ENCODE measurements at places on chromosomes 4 and X.

GRCh38 chrX:42720209-42720608, 57.8 kb downstream of the PPP1R2C start:
- DNase-seq = no peak

DNA sequence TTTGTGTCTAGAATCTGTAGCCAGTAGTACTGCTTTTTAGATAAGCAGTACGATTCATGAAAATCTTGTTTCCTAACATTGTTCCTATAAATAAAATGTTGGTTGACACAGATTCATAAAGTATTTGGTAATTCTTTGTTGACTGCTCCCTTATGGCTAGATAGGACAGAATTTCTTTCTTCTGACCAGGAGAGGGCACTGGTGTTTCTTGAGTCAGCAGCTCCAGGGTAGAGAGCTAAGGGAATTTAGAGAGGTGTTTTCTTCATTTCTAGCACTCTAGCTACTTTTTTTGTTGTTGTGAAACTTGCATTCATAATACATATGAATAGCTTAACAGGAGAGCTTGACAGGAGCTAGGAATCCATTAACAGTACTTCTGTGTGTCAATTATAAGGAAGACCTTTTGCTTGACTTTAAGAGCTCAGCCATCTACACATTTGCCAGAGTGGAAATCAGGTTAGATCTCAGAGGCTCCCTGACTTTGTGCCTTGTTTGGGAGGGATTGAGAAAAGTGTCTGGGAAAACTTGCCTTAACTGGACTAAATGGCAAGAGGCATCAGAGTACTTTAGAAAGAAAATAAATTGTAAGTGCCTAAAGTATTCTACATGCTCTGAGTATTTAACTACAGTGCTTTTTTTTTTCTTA, 756.1 kb downstream of the SH3BGRL start:
- peak; percentile 5 for DNase-seq

DNA sequence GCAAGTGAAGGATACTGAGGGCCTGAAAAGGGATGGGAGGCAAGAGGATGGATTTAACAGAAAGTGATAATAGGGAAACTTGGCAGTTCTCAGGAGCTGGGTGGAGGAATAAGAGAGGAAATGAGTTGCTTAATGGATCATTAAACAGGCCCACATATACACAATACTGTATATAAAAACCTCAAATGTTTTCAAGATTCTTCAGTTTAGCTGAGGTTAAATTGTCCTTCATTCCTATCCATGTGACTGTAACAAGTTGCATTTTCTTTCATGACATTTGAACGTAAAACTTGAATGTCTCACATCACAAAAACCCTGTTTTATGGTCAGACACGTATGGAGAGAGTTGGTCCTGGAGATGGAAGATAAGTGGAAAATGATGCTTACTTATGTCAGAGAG, 76.5 kb upstream of the PLAC8 start:
- no peak for DNase-seq

DNA sequence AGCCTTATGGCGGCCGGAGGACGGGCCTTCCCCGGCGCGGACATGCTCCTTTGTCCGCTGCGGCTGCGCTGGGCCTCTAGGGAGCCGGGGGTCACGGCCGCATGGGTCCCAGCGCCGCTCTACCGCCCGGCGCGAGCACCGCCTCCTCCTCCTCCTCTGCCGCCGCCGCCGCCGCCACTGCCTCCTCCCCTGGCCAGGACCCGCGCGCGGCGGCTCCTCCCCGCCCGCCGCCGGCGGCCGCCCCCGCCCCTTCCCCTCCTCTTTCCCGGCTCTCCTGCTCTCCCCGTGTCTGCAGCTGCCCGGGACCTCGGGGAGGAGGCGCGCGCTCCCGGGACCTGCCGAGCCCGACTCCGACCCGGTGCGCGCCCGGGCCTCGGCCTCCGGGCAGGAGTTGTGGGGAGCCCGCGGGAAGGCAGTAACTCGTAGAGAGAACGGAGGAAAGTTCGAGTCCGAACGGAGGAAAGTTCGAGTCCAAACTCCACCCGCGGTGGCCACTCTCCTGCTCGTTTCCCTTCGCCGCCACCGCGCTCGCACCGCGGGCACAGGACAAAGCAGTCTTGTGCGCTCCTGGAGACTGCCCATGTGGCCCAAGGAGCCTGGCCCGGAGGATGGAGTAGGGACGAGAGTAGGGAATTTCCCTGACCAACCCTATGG, at the start of gene ADGRA3:
ADGRA3 (minus strand) TSS at position 179 of the 654 bp plus-strand sequence. CDS start 282 bp downstream, outside the sequence.
- DNase-seq = peak; percentile 80

GRCh38 chr4:163237856-163238255, 71.2 kb upstream of the NAF1 start:
- DNase-seq = no peak

DNA sequence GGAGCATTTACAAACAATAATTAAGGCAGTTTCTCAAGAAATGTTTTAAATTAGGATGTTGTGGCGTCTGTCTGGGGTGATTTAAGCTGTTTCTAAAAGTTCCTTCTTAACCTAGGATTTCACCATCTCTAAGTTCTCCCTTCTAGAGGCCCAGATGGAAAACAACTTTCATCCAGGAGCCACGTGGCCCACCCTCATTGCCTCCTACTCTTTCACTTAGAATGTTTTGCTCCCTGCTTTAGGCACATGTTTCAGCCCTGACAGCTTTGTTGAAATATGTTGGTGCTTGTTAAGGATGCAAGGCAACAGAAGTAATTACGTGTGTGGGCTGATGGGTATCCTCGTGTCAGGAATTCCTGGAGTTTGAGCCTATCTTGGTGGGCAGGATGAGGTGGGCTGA, 131.3 kb downstream of the GUCY2F start:
- no peak for DNase-seq

DNA sequence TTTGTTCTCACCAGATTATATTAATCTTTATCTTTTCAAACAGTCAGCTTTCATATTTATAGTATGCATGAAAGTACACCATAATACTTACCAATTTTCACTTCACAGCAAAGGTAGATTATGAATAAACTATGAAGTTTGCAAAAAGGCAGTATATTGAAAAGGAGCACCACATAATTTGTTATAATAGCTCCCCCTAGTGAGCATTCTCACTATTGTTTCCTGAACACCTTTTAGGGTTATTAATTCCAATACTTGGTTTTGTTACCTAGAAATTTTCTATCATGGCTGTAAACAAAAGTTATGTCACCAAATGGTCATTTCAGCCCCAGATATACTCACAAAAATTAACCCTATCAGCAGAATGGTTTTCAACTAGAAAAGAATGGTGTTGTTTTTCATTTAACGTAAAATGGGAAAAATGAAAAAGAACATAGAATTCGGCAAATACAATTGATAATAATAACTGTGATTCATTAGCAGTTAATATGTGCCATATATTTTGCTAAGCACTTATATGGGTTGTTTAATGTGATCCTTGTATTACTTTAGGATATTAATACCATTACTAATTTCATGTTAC, 30.2 kb upstream of the NKX6-1 start:
- peak; percentile 27 for DNase-seq

DNA sequence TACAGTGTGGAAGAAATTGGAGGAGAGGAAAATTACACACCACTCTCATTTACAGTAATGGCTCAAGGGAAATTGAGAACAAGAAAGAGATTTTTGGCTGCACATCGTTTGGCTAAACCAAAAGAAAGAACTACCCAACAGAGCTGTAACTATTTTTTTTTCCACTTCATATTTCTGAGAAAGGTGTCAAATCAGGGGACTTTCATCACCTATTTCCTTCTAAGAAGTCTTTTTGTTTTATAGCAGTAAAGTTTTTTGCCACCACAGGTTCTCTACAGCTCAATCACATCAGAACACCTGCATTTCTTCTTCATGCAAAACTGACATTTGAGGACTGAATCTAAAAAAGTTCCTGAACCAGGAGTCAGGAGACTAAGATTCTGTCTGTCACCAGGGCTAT, 57.5 kb upstream of the TNIP3 start:
- DNase-seq = no peak

GRCh38 chrX:41303013-41303412, 30.9 kb upstream of the DDX3X start:
- no peak for DNase-seq

DNA sequence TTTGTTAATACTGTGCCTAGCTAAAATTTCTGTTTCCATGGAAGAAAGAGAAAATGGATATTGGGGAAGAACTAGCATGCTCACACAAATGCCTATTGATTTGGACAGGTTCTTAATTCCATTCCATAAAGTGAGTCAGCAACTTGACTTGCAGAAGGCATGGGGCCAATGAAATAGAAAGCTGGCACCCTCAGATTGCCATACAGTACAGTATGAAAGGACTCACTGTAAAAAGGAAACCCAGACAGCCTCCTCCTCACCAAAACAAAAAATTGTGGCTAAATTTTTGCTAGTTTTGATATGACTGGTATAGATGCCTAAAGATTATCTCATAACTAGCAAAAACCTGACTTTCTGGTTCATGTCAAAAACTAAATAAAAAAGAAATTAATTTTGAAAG, 11.2 kb upstream of the TAB3 start:
- no peak for DNase-seq

DNA sequence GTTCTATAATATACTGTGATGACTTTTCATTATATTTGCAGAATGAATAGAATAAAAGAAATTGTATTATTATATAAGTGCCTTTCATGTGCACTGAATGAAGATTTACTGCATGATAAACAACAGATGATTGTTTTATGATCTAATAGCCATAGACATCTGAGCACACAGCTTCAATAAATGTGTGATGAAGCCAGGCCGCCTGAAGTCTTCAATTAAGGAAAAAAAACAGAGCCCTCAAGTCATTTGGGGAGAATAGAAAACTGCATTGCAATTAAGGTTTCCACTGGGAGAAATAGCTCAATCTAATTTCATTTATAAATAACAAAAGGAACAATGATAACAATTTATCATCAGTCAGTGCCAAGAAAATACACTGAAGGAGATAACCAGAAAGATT, 955.2 kb downstream of the FSTL5 start:
- DNase-seq = no peak

- DNase-seq = no peak
Observed at GRCh38 chr4:176271749-176272148, 2.7 kb upstream of the ASB5 start.

GRCh38 chr4:187172340-187172761, 448.7 kb upstream of the FAT1 start:
- no peak for DNase-seq

GRCh38 chr4:7299010-7299907, 106.9 kb downstream of the SORCS2 start:
- no peak for DNase-seq

All from GM20000 (cell line).